ENCODE measurements at places on chromosomes 6 and 20. TPM values are rescaled to one million over a fixed set of nuclear protein-coding genes. Genes with fewer than 3 reads are reported as not detected.

SLPI gene
- total RNA-seq: 0.52 TPM

PAX1 gene
- total RNA-seq: not detected

WFDC12 gene
- not detected for total RNA-seq

PTK6 gene
- total RNA-seq: 0.10 TPM

C20orf96 gene
- 5.0 TPM for total RNA-seq

DNAH8 gene
- total RNA-seq: not detected

ZFP57 gene
- total RNA-seq: 0.07 TPM

ARMC12 gene
- 0.26 TPM for total RNA-seq

CST1 gene
- total RNA-seq: 31.1 TPM

ABCC10 gene
- total RNA-seq: 24.1 TPM

VSX1 gene
- total RNA-seq: not detected

SLC44A4 gene
- not detected for total RNA-seq

KCNK5 gene
- total RNA-seq: 0.03 TPM

CRYBG1 gene
- 20.0 TPM for total RNA-seq

MLN gene
- total RNA-seq: not detected

GPR6 gene
- total RNA-seq: not detected

KIF25 gene
- total RNA-seq: 0.72 TPM

RSPH4A gene
- 0.10 TPM for total RNA-seq

LGSN gene
- total RNA-seq: 0.07 TPM

RTN4IP1 gene
- total RNA-seq: 4.2 TPM

OR2H1 gene
- total RNA-seq: not detected

HLA-DOB gene
- total RNA-seq: 0.10 TPM

FNDC11 gene
- total RNA-seq: 0.46 TPM

PSMF1 gene
- total RNA-seq: 37.7 TPM

MACROD2 gene
- 0.85 TPM for total RNA-seq

LIME1 gene
- 5.2 TPM for total RNA-seq

KIFC1 gene
- 5.0 TPM for total RNA-seq

GGTLC1 gene
- total RNA-seq: not detected

SAMD10 gene
- 3.6 TPM for total RNA-seq

SEL1L2 gene
- total RNA-seq: not detected

PRSS35 gene
- 4.2 TPM for total RNA-seq

PGC gene
- not detected for total RNA-seq

GPLD1 gene
- 0.46 TPM for total RNA-seq

HLA-DMB gene
- 0.07 TPM for total RNA-seq

FYN gene
- 158 TPM for total RNA-seq

SERPINB6 gene
- 67.5 TPM for total RNA-seq

LRRN4 gene
- 0.07 TPM for total RNA-seq

SLC17A3 gene
- not detected for total RNA-seq

TSBP1 gene
- total RNA-seq: not detected

VSTM2L gene
- 2.1 TPM for total RNA-seq

VIP gene
- 0.10 TPM for total RNA-seq

TRIM15 gene
- total RNA-seq: not detected

NKX2-4 gene
- not detected for total RNA-seq

BPI gene
- 0.30 TPM for total RNA-seq

ULBP1 gene
- total RNA-seq: 0.17 TPM

MTFR2 gene
- total RNA-seq: 0.33 TPM

HLA-DMA gene
- total RNA-seq: 3.3 TPM

LY6G5C gene
- total RNA-seq: 0.85 TPM

TMC2 gene
- not detected for total RNA-seq

WFDC10B gene
- not detected for total RNA-seq

BEND6 gene
- 12.4 TPM for total RNA-seq

POU3F2 gene
- total RNA-seq: not detected
